EH (cell line): ENCODE measurements at places on chromosomes 4 and X.

DNA sequence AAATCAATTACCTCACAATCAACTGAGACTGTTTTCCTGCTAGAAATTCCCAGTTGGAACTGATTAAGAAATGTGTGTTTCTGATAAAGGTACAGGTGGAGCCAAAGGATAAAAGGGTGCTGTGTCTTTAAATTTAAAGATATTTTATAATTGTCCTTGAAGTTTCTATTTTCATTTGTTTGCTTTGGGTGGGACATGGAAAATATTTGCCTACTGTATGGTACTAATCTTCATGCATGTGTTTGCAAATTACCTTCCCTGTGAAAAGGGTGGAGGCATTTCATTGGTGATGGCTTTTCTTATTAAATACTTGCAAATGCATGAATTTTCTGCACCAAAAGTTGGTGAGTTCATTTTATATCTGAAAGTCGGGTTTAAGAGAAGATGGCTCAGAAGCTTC, 215.9 kb downstream of the RELL1 start:
- DNase-seq = no peak

DNA sequence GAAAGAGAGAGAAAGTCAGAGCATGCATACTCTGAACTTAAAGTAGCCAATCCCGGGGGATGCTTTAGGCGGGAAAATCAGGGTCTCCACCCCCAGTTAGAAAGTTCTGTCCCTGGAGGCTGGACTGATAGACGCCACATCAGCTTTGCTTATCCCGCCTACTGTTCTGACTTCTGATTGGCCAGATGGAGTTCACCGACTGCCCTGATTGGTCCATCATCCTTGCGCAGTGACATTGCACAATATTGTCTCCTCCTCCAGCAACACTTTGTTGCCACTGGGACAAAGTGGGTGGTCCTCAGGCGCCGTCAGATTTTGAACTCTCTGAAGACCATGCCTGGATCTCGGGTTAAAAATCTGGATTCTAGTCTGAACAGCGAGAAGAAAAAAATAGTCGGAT, 50.3 kb downstream of the SSX3 start:
- no peak for DNase-seq

- peak; percentile 80 for DNase-seq
These were observed 215.3 kb upstream of the CTSO start for GRCh38 chr4:156169011-156169410.

DNA sequence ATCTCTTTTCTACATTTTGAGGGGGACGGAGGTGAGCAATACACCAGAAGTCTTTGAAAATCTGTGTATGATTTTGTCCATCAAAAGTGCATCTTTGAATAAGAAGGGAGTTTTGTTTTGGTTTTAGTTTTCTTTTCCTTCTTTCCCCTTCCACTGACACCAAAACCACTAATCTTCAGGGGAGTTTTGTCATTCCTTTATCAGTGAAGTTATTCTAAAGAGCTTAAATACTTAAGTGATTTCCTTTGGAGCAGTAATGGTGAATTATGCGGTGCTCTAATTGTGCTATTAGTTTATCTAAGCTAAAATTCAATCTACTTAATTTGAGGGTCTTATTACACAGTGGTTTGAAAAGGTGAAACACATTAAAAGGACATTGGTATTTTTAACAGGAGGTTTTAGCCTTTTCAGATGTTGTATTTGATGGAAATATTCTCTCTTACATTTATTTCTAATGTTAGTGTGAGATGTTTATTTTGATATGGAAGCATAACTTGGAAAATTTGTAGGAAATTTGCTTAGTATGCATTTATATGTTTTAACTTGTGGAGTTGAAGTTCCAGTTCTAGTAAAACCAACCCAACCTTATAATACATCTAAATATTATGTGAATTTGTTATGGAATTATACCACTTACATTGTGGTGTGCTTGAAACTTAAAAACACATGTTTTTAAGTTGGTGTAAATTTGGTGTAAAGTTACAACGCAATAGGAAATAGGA, 124.9 kb downstream of the PCDH7 start:
- no peak for DNase-seq

DNA sequence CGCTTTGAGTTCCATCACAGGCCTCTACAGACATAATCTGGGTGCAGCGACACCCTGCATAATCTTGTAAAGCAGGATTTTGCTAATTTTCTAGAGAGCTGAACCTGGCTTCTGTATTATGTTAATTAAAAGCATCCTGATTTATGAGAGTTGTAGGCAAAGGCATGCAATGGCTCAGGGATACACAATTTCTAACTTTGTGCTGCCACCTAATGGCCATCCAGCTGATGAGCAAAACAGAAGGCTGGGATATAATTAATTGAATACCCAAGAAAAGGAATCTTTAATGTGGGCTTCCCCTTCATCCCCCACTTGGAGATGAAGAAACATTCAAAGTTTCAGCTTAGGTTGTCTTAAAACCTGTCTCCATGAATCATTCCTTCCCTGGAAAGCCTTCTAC, 78.1 kb downstream of the BMP15 start:
- DNase-seq = peak; percentile 33

DNA sequence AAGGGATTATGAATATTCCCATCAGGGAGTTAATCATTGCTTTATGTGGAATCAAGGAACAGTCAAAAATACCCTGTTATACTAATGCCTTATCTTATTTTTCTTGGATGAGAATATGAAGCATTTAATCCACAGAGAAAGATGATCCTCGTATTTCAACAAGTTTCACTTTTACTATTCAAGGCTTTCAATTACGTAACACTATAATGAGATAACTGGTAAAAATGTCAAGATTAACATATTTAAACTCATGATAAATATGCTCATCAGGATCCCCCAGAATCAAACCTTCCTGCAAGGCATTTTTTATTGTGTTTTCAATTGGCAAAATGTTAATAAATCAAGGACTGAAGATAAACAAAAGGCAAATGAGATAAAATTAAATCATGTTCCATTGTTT, 5.1 kb downstream of the ZXDA start:
- no peak for DNase-seq

DNA sequence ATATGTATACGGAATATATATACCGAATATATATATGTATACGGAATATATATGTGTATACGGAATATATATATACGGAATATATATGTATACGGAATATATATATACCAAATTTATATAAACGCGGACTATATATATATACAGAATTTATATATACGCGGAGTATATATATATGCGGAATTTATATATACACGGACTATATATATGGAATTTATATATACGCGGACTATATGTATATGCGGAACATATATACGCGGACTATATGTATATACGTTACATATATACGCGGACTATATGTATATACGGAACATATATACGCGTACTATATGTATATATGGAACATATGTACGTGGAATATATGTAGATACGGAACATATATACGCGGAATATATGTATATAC, 78.6 kb downstream of the ARHGAP36 start:
- no peak for DNase-seq

DNA sequence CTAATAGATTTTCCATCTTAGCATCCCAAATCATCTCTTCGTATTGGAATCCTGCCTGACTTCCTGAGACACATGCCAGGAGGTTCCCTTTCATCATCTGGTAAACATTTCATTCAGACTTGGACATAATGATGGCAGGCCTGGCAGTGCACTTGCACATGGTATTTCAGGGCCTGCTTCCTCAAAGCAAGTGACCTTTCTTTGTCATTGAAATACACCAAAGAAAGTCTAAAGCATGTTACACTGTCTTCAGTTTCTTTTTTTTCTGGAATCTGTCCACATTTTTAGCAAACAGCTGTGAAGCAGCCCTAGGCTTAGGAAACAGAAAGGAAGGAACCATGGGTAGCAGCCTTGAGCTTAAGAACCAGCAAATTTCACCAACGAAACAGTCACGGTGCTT, 205.9 kb upstream of the VCX start:
- no peak for DNase-seq

DNA sequence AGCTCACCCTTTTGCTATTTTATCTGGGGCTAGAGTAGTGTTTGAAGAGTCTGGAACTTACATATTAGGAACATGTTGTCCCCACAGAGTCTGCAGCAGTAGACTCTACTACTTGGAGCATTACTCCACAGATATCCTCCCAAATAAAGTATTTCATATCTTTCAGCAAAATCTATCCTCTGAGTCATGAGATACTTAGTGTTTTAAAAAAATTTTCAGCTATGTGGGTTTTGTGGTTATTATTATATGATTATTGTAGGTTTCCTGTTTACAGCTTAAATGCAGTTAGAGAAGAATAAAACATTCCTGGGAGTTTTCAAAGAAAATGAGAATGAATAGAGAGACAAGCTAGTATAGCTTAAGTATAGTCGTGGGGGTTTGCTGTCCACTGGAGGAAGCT, 30.9 kb downstream of the PAGE2 start:
- DNase-seq = peak; percentile 46

GRCh38 chrX:15087747-15088146, 182.1 kb downstream of the ASB9 start:
- DNase-seq = no peak

DNA sequence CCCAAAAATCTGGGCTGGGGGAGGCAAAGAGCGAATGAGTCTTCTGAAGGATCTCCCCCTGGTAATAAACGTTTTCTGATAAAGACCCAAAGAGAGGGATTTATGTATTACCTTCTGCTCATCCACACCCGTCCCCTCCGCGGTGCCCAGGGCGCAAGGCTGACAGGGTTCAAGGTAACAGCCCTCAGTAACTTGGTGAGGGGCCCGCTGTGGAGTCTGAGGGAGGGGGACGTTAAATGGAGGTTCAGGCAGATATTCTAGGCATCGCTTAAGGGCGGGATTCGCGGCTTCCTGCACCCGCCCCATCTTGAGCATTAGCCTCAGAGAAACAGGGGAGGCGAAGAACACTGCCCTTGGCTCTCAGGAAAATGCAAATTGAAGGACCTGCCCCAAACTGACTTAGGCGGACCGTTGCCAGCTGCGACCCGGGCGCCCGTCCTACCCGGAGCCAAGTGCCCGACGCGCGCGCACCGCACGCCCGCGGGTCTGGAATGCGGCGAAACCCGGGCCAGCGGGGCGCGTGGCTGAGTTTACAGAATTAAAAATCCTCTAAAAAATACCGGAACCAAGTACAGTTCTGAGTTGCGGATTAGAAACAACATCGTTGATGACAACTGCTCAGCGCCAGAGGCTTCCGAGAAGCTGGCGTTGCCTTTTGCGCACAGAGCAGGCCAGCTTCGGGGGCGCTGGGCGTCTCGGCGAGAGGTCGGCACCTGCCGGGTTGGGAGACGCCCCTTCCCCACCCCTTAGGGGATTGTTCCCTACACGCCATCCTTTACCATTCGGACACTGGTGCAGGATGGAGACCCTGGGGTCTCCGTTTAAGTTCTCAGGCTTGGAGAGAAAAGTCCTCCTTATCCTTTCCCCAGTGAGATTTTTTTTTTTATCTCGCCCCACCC, 2.8 kb downstream of the HELT start:
- no peak for DNase-seq

GRCh38 chr4:37662861-37663390, 23.2 kb downstream of the RELL1 start:
- DNase-seq = peak; percentile 13

DNA sequence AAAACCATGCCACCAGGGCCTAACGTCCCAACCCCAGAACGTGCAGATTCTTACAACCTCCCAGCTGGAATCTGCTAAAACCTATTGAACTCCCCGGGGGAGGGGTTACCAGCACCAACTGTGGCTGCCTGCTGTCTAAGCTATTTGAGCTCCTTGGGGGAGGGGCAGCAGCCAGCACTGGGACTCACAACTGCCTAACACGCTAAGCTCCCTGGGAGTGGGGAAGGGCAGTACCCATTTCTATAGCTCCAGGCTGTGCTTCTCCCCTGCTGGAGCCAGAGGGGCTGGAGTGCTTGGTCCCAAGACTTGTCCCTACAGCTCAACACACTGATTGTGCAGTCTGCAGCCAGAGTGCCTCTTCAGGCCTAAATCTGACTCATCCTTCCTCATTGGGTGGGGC, 459.8 kb upstream of the FGF16 start:
- DNase-seq = no peak

DNA sequence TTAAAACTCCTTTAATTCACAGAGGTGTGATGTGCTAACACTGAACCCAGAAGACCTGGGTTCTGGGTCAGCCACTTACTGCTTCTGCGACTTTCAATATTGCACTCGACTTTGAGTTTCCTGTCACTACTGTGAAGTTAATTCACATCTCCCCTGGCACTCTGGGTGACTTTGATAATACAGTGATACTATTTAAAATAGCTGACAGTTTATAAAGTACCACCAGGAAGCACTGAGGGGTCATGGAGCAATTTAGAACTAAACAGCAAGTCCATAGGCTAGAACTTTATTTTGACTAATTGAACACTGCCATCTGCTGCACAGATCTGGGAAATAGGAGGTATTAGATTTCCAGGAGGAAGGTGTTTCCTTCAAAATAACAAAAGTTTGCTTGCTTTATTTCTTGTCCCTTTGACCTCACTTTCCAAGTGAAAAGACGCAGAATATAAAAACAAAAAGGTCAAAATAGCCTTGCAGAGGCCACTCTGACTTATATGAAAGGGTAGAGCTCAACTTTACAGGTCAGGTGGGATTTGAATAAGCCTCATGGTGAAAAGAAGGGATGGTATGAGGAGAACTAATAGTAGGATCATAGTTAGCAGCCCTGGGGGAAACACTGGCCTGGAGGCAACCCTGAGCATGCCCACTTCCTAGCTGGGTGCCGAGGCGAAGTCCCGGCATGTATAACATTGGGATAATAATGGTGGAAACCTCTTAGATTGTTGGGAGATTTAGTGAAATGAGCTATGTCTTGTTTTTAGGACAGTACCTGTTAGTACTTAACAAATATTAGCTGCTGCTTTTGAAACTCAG, 53.4 kb downstream of the ZNF518B start:
- peak; percentile 65 for DNase-seq

DNA sequence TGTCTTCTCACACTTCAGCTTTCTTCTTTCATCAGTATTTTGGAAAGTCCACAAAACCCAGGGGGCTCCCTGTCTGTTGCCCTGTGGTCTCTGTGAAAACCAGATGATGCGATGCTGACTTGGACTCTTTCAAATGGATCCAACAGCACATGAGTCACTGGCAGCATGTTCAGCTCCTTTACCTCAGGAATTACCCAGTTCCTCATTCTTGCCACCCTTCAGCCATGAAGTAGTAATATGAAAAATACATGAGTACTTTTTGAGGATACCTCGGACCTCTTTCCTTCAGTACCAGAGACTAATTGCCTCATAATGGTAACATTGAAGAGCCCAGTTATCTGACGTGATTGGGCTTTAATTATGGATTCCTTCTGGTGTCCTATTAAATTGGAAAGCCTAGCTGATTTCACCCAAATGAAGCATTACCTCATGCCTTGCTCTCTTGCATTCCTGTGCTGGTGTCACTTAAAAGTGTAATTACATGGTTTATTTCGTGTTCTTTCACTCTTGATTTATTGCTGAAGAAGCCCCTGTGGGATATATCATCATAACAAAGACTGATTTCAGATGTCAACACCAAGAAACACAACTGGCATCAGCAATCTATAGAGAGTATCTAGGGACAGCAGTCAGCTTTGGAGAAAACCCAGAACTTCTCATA, 63.4 kb downstream of the NFKB1 start:
- DNase-seq = peak; percentile 54

DNA sequence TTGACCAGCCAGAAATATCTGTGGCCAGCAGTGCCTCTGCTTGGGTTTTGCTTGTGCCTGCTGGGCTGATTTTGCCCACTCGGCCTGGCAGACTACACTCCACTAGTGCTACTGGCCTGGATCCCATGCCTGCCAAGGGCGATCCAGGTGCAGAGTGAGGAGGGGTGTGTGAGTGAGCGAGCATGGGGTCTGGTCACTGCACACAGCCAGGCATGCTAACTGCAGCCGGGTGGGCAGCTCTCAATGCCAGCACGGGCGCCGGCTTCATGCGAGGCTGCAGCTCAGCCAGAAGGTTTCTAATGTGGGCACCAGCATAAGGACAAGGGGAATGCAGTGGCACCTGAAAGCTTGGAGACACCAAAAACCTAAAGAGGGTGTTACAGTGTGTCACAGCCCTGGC, 1161.4 kb downstream of the FSTL5 start:
- DNase-seq = no peak
